ENCODE measurements at places on chromosomes 5 and 9.

GRCh38 chr9:116365056-116365471, 211.5 kb downstream of the PAPPA start:
- DNase-seq, result peak; percentile 4

DNA sequence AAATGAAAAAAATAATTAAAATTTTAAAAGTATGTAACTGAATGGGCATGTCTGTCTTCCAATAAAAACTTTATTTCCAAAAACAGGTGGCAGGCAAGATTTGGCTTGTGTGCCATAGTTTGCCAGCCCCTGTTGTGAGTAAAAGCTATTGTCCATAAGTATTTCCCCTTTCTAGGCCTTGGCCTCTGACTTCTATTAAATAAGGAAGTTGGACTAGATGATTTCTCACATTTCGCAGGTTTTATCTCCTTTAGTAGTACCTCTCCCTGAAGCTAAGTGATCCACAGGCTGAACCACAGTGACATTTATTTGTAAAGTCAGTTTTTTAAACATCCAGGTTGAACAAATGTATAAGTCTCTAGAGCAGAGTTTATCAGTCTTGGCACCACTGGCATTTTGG, 41.3 kb downstream of the RECK start:
- no peak for DNase-seq

DNA sequence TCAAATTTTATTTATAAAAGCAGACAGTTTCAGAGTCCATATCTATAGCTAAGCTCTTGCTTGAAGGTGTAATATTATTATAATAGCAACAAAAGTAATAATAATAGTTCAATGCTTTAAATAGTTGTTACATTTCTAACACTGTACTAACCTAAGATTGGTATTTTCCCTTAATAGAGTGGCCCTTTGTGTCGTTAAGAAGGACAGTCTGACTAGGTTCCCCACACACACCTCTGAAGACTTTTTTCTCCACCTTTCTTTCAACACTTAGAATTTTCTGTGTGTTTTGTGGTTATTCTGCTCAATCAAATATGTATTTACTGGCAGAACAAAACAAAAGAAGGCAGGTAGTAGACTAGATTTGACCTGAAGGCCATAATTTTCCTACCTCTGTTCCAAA, 223.2 kb upstream of the ACO1 start:
- no peak for DNase-seq

DNA sequence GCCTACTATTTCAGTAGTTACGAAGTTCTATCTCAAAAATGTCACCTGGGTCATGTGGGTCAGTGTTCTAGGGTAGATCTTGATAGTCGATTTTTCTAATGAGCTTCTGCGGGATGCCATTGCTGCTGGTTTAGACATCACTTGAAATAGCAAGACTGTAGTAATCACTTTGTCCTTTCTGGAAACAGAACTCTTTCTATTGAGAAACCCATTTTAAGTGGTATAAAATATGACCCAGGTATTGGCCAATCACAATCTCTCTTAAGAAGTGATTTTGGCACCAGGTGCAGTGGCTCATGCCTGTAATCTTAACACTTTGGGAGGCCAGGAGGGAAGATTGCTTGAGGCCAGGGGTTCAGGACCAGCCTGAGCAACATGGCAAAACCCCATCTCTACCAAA, 17.6 kb downstream of the ARRDC3 start:
- DNase-seq, result no peak

GRCh38 chr9:127786773-127787104, 905 bp downstream of the CDK9 start:
- DNase-seq, result no peak

DNA sequence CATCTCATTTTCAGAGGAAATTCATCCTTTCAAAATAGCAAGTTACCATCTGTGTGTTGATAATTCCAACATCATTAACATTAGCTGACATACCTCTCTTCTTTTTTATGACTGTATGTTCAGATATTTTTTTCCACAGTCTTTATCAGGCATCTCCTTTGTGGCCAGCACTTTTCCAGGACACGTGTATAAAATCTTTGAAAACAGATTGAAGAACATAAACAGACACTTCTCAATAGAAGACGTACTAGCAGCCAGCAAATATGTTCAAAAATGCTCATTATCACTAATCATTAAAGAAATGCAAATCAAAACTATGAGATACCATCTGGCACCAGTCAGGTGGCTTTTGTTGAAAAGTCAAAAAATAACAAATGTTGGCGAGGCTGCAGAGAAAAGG, 734.3 kb downstream of the SEMA5A start:
- no peak for DNase-seq

DNA sequence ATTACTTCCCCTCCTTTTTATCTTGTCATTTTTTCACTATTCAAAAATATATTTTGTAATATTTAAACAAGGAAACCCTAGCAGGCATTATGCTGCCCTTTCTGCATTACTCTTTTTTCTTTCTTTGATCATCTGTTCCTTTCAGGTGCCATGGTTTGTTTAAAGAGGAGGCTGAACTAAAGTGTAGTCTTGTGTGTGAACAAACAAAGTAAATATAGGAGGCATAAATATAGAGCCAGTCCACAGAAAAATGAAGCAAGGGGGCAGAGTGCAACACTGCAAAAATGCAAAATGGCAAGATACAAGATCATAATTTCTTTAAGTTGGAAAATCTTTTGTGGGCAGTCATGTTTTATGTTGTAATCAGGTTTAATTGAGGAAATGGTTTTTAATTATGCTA, 947.3 kb upstream of the COX7C start:
- DNase-seq, result peak; percentile 28

DNA sequence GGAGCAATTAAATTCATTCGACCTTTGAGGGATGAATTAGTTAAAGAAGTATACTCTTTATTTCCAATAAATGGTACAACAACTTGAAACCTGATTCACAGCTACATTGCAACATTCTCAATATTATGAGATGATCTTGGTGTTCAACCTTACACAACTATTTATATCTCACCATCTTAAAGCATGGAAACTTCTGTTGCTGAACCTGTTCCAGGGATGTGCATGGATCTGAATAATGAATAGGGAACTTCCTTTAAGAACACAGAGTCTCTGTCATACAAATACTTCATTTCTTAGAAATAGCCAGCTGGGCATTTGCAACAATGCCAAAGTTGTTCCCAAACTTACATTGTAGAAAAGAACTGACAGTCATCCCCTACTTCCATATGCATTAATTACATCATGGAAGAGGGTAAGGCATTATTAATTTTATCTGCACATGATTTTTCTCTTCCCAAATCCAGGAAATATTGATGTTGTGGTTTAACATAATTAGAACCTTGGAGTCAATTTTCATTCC, 39.8 kb upstream of the CCDC112 start:
- no peak for DNase-seq

GRCh38 chr5:127839496-127840197, 136.5 kb downstream of the CCDC192 start:
- no peak for DNase-seq

DNA sequence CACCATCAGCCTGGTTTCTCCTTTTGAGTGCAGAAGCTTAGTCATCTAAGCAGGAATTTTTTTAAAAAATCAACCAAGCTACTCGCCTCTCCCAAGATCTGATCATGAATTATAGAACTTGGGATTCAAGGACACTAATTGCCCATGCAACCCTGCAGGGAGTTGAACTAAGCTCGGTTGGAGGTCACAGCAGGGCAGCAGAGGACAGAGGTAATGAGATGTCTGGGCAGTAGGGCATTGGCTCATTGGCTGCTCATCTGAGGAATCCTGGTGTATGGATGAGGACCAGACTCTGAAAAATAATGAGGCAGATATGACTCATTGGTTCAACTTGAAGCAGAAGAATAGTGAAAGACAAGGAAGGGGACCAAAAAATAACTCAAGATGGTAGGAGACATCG, 111.8 kb upstream of the TLE1 start:
- no peak for DNase-seq

DNA sequence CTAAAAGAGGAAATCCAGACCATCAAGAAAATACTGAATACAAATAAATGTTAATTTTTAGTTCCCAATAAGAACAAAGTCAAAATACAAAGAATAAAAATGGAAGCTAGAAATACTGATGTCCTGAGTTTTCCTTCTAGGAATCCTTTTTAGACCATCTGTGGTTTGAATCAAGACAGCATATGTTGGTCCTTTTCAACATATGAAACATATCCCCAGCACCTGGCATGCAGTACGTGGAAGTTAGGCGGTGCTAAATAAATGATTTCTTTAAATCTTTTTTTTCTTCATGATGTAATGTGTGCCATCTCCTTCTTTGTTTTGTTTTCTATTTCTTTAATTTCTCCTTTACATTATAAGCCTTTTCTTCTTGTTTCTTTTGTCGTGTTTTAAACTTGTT, 34.0 kb downstream of the KIAA1958 start:
- DNase-seq, result no peak

DNA sequence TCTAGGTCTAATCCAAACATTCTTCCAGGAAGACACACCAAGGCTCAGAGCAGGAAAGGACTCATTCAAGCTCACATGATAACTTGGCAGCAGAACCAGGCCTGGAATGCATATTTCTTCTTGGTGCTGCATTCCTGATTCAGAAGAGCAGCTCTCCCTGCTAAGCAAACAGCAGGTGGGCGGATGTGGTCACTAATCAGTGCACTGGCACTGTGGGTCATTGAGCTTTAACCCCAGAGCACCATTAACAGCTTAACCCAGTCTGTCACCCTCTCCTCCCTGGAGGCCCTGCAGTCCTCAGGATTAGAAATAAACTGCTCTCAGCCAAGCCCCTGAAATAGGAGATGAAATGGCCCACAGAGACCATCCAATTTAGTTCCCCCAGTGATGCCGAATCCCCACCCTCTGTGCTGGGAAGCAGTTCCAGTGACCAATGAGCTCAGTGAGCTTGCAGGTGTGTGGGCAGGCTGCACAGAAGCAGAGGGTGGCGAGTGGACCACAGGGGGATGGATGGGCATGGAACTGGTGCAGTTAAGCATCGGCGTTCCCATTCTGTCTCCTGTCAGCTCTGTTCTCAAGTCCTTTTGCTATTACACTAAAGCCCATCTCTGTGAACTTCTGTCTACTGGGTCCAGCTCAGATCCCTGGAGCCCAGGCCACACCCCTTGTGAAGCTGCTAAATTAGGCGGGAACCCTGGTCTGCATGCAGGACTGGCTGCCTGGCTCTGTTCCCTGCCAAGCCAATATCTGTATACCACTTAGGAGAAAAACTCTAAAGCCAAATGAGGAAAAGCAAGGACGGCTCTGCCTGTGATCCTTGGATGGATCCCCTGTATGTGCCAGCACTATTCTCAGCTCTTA, 16.6 kb upstream of the MEGF9 start:
- peak; percentile 17 for DNase-seq

GRCh38 chr5:2698581-2698980, 52.9 kb downstream of the IRX2 start:
- DNase-seq, result no peak

DNA sequence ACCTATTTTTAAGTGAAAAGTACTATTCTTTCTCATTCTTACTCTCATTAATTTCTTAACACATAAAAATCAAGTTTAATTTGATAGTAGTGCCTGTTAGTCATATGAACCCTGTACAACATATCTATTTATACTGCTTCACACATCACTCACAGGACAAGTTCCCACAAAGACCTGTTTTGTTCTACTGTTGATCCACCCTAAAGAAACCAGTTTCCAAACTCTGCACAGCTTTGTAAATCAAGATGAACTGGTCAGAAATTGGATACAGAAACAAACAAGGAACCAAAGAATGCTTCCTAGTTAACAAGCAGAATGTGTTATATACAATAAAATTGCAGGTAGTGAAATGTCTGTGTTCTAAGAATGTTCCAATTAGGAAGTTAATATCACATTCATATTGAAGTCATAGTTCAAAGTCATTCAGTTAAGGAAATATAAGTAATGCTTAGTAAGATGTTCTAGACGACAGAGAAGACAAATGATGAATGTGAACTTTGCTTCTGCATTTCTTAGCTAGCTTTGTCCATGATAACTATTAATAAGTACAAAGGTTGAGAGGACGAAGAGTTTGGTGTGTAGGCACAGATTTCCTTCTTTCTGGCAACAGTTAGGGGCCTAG, 33.4 kb downstream of the C9orf85 start:
- DNase-seq, result no peak

- no peak for DNase-seq
These were observed 119.7 kb downstream of the FANCC start for GRCh38 chr9:95197692-95198271.

DNA sequence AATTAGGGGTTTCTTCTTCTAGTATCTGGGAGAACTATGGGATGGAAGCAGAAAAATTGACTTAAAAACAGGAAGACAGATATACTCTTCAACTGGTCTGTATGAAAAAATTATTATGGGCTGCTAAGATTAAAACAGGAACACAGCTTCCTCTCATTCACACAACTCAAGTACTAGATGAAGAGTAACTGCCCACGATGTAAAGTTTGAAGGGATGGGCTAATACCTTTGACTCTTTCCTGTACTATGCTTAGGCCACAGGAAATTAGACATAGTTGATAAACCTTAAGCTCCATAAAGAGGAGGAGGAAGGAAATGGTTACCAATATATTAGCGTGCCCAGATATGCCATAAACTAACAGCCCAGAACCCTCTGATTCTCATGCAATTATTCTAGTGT, 88.6 kb downstream of the ANKRD31 start:
- no peak for DNase-seq

GRCh38 chr9:15856591-15856990, 303.7 kb downstream of the CCDC171 start:
- no peak for DNase-seq

DNA sequence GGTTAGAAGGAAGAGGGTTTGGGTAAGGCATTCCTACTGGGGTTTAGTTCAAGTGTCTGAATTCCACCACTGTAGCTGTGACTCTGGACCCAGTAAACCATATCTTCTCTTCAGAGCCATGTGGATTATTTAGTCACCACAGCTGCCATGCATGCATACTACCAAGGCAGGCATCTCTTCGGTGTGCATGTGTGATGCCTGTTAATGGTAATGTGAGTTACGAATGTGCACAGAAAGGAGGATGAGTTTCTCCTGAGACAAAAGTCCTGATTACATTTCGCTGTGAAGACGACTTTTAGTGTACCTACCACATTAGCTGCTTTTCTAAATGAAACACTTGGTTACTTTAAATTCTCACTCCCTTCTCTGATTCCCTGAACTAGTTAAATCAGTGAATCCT, 9.3 kb downstream of the PBX3 start:
- DNase-seq, result no peak
